ENCODE measurements at places on chromosomes 3 and 15.
A peak's percentile ranks its signal among the peaks of the same experiment; 100 is the strongest.

GRCh38 chr3:177676947-177677587 is 479.8 kb upstream of the TBL1XR1 start:
- no peak for DNase-seq

- DNase-seq: no peak
Measured at GRCh38 chr15:37765786-37766185, 168.7 kb upstream of the TMCO5A start.

GRCh38 chr3:30302027-30302426 is 304.4 kb upstream of the TGFBR2 start:
- DNase-seq: no peak

- DNase-seq: peak; percentile 84
Measured at GRCh38 chr3:48656061-48656840, 6.4 kb downstream of the CELSR3 start.

DNA sequence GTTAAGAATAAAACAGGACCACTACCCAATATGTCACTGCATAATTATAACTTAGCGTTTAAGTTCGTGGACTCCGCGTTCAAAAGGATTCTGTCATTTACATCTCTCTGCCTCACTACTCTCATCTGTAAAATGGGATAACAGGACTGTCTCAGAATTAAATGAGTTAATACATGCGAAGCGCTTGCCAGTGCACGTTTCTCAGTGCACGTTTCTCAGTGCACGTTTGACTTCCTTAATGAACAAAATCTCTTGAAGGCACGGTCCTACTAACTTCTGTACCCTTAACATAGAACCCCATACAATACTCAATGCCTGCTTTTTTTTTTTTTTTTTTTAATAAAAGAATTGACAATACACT is 499 bp downstream of the RABL3 start:
- no peak for DNase-seq

- no peak for DNase-seq
Measured at GRCh38 chr3:64311424-64312061, 86.3 kb upstream of the PRICKLE2 start.

GRCh38 chr3:193116871-193117270 is 124.2 kb upstream of the PLAAT1 start:
- DNase-seq: no peak

DNA sequence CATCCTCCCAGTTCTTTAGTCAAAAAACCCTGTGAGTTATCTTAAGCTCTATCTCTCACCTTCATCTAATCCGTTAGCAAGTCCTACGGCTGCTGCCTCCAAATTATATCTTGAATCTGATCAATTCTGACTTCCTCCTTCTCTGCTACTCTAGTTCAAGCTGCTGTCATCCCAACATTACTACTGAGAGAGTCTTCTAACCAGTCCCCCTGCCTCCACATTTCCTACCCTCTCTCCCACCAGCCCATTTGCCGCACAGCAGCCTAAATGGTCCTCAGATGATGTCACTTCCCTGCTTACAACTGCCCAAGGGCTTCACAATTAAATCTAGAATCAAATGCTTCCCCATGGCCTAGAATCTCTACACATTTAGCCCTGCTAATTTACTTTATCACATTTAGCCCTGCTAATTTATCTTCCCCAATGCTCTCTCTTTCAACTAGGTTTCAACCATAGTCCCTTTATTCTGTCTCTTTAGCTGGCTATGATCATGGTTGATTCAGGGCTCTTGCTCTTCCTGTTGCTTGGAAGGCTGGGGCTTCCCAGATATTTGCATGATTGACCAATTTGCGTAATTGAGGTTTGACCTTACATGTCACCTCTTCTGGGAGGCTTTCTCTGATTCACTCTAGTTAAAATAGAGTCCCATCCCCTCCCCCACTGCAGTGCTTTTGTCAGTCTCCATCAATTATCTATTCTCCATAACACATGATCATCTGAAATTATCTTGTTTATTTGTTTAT is 11.0 kb upstream of the ARL14 start:
- no peak for DNase-seq

GRCh38 chr3:161096771-161097367 is 8.3 kb downstream of the B3GALNT1 start:
- DNase-seq: peak; percentile 16

GRCh38 chr15:74123131-74123429 is 7.3 kb upstream of the ISLR2 start:
- DNase-seq: no peak

- DNase-seq: no peak
Measured at GRCh38 chr3:37015642-37016041, 22.3 kb downstream of the MLH1 start.

- DNase-seq: no peak
Measured at GRCh38 chr15:80709542-80709941, 14.4 kb downstream of the ABHD17C start.

- no peak for DNase-seq
Measured at GRCh38 chr3:141499965-141500364, 13.1 kb downstream of the RASA2 start.

GRCh38 chr3:15858547-15859506 is 61.0 kb upstream of the ANKRD28 start:
- peak; percentile 54 for DNase-seq

All from activated CD4-positive, alpha-beta T cell treated with anti-CD3 and anti-CD28 coated beads for 4 hours (primary cell).